ENCODE measurements at places on chromosomes 16 and 17. TPM values are rescaled to one million over a fixed set of nuclear protein-coding genes. Genes with fewer than 3 reads are reported as not detected.

Gene DPEP1
- total RNA-seq = not detected

Gene UNC13D
- 1.0 TPM for total RNA-seq

Gene RAB37
- not detected for total RNA-seq

Gene NSF
- 19.4 TPM for total RNA-seq

Gene MARVELD3
- total RNA-seq = 14.2 TPM

Gene MARCHF10
- total RNA-seq = not detected

Gene HSPB9
- total RNA-seq = not detected

Gene RNF222
- total RNA-seq = 0.07 TPM

Gene PKMYT1
- total RNA-seq = 82.0 TPM

Gene WNT3
- 1.3 TPM for total RNA-seq

Gene CLEC3A
- total RNA-seq = not detected

Gene WSB1
- total RNA-seq = 41.5 TPM

Gene TMC5
- total RNA-seq = 0.65 TPM

Gene TLCD1
- total RNA-seq = 17.1 TPM

Gene ADAMTS18
- total RNA-seq = not detected

Gene MPV17L
- 1.3 TPM for total RNA-seq

Gene PIP4K2B
- total RNA-seq = 30.4 TPM

Gene OR1F1
- 0.44 TPM for total RNA-seq

Gene CD300A
- total RNA-seq = not detected

Gene FA2H
- 0.14 TPM for total RNA-seq

Gene LDHD
- total RNA-seq = 0.48 TPM

Gene KRT24
- total RNA-seq = 0.07 TPM

Gene CCL4
- not detected for total RNA-seq

Gene GPR179
- total RNA-seq = not detected
